Activated CD8-positive, alpha-beta memory T cell treated with anti-CD3 and anti-CD28 coated beads for 36 hours (primary cell): ENCODE measurements at places on chromosomes 7 and 10. TPM values are rescaled to one million over a fixed set of nuclear protein-coding genes. Genes with fewer than 3 reads are reported as not detected.

The STX1A gene
- 22.2 TPM for total RNA-seq

The SLC16A9 gene
- total RNA-seq: 0.67 TPM

The ACSL5 gene
- 56.6 TPM for total RNA-seq

The MYOF gene
- 43.4 TPM for total RNA-seq

The HGF gene
- total RNA-seq: not detected

The PTF1A gene
- total RNA-seq: not detected
